ENCODE measurements at places on chromosomes 12 and 14.

DNA sequence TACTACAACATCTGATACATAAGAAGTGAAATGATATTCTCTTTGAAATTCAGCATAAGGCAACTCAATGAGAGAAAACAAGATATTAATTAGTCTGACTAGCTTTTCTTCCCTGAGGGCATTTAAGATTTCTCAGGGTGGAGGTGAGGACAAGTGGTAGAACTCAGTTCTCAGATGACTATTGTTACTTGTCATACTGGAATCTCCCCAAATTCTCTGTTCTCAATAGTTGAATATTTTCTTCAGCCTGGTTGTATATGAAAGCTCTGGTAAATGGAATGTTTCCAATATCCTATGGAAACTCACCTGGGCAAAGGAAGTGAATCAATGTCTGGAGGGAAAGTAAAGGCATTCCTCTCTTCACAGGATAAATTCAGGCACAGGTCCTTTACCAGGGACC is 18.2 kb upstream of the ITGA5 start:
- no peak for DNase-seq

DNA sequence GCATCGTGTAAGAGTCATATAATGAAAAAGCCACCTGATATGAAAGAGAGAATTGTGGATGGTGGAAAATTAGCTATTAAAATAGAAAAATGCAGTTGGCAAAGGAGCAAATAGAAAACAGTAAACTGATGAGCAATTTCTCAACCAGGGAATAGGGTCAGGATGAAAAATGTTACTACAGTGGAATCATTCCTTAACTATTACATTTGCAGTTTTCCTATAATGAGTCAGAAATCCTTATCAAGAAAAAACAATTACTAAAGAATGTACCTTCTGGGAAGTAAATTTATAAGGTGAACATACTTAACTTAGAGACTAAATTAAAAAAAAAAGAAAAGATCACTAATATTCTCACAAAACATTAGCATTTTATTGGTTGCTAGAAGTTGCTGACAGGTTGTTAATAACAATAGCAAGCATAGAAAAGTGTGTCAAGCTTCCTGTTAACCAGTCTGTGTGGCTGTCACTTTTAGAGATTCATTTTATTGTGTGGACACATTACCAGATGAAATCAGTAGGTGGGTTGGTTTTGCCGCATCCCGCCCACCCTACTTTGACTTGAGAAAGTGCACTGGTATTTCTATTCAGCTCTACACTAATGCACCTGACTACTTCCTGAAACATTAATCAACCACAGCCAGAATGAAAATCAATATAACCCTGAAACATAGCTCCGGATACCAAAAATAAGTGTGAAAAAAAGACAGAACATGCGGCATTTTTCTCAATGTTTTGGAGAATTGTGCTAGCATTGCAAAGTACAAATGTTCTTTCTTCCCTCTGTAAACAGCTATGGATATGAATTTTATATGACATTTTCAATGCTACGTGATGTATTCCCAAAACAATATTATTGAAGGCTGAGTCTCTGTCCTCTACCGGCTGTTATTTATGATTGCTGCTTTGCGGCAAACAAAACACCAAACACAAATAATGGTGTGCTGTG is 576.7 kb downstream of the SLC16A7 start:
- DNase-seq, result no peak

GRCh38 chr12:103013741-103014300 is 56.3 kb downstream of the ASCL1 start:
- no peak for DNase-seq

GRCh38 chr14:23469906-23470403 is 452 bp downstream of the NGDN start:
- no peak for DNase-seq

- no peak for DNase-seq
These were observed 167.0 kb downstream of the EFCAB11 start for GRCh38 chr14:89787525-89787924.

DNA sequence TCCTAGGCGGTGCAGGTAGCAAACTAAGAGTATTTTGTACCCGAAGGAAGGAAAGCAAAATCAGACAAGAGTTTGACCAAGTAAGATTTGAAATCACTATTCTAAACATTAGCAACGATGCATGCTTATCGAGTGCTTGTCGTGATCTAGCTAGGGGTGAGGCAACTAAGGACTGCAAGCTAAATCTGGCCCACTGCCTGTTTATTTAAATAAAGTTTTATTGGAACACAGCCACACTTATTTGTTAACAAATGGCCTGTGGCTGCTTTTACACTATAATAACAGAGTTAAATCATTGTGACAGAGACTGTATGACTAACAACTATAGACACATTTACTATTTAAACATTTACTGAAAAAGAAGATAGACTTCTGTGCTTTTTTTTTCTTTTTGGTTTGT is 983.6 kb downstream of the VRK1 start:
- no peak for DNase-seq

- DNase-seq, result no peak
These were observed 85.9 kb downstream of the STXBP6 start for GRCh38 chr14:24964048-24964447.

GRCh38 chr14:40697231-40697630 is 909.4 kb upstream of the LRFN5 start:
- no peak for DNase-seq

DNA sequence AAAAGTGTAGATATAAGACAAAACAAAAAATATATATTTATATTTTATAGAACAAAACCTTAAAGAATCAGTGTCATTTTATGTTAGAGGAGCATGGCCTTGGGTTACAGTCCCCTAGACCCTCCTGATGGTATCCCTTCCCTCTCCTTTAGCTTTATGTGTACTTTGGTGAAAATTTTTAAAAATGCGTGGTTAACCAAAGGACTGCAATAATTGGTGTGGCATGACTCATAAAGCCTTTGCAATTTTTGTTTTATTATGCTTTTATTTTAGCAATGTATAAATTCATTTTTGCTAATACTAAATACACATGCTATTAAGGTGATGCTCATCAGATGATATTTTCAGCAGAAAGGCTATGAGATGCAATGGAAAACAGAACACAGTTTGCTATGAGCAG is 264.4 kb downstream of the SYT1 start:
- DNase-seq, result no peak

- DNase-seq, result no peak
These were observed 12.8 kb downstream of the TDG start for GRCh38 chr12:103978384-103978982.

GRCh38 chr14:95255487-95255886 is 64.2 kb downstream of the CLMN start:
- DNase-seq, result peak; percentile 4

DNA sequence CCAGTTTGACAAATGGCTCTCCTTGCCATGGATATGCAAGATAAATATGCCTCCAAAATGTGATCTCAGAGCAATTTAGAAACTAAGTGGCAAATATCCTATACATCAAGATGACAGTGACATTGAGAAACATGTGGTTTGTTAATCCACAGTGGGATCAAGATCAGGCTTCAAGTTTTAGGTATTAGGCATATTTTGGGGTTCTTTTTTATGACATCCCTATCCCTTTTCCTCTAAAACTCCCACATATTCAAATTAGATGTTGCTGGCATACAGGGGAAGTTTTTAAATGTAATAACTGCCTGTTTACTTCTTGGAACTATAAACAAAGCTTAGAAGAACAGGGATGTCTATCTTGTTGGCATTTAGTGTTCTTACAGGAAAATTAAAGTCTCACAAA is 179.4 kb downstream of the CRADD start:
- no peak for DNase-seq

DNA sequence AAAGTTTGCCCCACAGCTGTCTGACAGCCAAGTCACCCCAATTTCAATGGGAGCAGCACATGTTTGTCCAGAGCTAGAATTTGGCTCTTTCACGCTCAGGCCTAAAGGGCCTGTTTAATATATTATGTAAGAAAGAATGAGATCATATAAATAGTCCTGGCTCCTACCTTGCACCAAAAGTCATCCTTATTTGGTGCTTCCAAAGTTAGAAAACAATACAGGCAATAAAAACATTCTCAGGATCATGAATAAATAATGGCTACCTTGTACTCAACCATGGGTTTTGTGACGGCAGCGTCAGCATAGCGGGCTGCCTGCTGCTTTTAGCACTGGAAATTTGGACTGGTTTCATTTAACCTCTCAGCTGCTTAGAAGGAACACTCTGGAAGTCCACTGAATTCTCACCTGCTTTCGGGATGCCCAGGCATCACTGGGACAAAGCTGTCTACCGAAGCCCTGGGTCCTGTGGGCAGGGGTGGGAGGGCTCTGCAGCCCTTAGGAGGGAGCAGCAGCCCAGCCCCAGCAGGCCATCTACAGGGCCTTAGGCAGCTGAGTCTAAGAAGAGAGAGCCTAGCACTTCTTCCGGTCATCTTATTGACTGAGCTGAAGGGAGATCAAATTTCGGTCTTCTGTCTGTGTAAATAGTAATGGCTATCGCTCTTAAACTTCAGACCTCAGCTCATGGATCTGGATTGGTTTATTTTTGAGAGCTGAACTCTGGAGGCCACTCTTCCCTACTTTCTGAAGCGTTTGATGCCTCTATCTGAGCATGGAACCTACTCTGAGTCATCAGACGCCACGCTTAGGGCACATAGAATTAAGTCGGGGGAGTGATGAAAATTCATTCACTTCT is 106.5 kb downstream of the SAMD4A start:
- no peak for DNase-seq

DNA sequence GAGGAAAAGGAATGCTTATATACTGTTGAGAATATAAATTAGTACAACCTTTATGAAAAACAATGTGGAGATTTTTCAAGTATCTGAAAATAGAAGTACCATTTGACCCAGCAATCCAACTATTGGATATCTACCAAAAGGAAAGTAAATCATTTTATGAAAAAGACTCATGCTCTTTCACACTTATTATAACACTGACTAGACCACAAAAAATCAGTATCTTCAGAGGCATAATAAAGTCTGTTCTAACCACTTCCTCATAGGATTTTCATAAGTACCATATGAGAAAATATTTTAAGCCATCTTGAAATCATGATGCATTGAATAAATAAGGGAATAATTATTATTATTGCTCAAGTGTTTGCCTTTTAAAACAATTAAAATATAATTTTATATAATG is 90.8 kb downstream of the SLCO1B1 start:
- DNase-seq, result no peak

GRCh38 chr12:128833418-128833817 is 9.7 kb upstream of the SLC15A4 start:
- no peak for DNase-seq

- DNase-seq, result no peak
These were observed 52.1 kb downstream of the NIN start for GRCh38 chr14:50778721-50779483.

DNA sequence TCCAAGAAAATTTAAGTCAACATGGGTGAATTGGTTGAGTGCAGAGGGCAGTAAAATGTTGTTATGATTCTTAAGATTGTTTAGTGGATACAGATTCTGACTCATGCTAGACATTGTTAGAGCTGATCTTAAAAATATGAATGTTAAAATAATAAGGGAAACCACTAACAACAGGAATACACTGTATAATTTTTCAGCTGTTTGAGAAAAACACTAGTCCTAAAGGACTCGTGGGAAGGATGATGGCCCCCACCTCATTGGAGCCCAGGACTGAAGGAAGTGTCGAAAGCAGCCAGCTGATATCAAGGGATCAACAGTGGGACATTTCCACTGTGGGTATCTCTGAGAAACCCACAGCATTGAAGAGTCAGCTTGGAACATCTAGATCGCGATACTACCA is 82.9 kb upstream of the SCAF11 start:
- DNase-seq, result no peak

GRCh38 chr12:103102225-103102744 is 144.8 kb downstream of the ASCL1 start:
- DNase-seq, result no peak

Measured in CMK (cell line).